NCI-H187 treated with DMSO at 0.1 percent for 48 hours (cell line): ENCODE measurements at places on chromosomes 2 and 18.
A peak's percentile ranks its signal among the peaks of the same experiment; 100 is the strongest.

- no peak for DNase-seq
These were observed 136.5 kb downstream of the UBR3 start for GRCh38 chr2:169963786-169964185.

DNA sequence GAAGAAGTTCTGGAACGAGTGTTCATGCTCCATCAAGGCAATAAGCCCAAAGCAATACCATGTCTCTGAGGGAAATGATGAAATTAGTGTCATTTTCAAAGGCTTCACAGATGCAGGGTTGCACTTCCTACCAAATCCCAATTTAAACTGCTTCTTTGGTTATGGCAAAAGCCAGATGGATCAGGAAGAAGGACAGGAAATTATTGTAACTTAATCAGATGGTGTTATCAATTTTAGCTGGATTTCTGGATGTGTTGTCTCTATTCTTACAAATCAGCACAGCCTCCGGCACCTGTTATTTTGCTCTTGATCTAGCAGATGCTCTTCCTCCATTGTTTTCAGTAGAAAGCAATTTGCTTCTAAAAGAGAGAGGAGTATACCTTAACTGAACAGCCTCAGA lies 693.4 kb downstream of the SOCS6 start:
- no peak for DNase-seq

DNA sequence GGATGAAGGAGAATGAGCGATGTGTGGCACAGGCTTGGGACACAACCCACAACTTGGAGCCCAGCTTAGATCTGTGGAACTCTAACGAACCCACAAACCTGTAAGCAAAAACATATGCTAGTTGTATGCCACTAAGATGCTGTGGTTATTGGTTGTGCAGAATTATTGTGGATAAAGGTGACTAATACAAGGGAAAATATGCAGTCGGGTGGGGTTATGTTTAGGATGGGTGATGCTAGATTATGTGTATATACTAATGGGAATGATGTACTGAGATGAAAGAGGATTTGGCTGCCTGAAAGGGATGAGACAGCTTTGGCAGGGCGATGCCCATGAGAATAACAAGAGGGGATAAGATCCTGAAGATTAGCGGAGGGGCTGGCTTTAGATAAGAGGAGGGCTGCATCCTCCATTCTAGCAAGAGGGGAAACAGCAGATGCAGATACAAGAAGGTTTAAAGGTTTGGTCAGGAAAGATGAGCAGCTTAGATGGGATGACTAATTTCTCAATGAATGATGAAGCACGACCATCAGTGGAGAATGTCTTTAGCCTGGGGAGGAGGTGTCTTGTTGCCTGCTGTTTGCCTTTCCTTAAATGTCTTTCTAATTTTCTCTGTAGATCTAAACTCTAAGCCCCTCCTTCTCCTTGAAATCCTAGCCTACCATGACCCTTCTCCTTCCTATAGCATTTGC lies 49.6 kb downstream of the GALNT14 start:
- DNase-seq: peak; percentile 7

GRCh38 chr2:128377071-128377910 lies 58.6 kb upstream of the HS6ST1 start:
- DNase-seq: no peak

DNA sequence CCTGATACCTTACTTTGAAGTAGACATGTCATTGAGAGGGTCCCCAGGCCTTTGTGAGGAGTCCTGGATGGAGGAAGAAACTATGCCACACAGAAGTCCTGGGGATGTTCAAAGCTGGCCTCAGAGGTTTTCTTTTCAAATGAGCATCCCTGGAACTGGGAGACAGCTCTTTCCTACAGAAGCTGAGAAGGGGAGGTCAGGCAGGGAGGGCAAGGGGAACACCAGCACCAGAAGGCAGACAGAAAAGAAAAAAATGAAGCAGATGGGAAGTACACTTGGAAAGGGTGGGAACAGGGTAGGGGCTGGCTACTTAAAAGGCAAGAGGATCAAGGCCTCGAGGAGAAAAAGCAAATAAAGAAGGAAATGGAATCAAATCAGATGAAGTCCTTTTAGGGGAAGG lies 120.0 kb downstream of the FMNL2 start:
- DNase-seq: no peak

- DNase-seq: no peak
These were observed 194.8 kb downstream of the CD226 start for GRCh38 chr18:69752737-69753380.

GRCh38 chr2:173957517-173957916 lies 7.7 kb downstream of the SP3 start:
- no peak for DNase-seq

- DNase-seq: no peak
These were observed 62.9 kb downstream of the RPL31 start for GRCh38 chr2:101064868-101065549.

DNA sequence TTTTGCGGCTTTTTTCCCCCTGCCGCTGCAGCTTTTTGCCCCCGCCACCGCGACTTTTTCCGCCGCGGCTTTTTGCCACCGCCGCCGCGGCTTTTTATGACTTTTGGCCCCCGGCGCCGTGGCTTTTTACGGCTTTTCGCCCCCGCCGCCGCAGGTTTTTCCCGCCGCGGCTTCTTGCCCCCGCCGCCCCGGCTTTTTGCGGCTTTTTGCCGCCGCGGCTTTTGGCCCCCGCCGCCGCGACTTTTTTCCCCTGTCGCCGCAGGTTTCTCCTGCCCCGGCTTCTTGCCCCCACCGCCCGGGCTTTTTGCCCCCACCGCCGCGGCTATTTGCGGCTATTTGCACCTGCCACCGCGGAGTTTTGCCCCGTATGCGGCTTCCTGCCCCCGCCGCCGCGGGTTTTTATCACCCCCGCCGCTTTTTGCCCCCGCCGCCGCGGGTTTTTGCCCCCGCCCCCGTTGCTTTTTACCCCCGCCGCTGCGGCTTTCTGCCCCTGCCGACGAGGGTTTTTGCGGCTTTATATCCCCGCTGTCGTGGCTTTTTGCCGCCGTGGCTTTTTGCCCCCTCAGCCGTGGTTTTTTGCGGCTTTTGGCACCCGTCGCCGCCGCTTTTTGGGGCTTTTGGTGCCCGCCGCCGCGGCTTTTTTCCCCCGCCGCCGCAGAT lies 2750.9 kb downstream of the RPIA start:
- DNase-seq: no peak

DNA sequence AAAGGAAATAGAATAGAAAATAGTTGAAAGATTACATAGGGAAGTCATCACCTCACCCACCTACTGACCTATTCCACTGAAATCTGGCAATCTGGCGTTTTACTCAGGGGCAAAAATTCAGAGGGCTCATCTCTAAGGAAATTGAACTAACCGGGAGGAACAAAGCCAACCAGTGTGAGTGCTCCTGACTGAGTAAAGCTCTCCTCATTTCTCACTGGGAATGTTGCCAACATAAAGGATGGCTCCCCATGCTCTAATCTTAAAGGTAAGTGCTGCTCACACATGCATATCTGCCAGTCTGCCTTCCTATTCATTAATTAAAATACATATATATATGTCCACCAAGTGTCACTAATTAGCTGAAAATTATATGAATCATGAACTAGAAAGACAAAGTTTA lies 13.5 kb upstream of the DOK6 start:
- no peak for DNase-seq

GRCh38 chr2:98311771-98312545 lies 34.3 kb upstream of the CNGA3 start:
- DNase-seq: no peak

GRCh38 chr2:37797081-37797480 lies 125.6 kb upstream of the CDC42EP3 start:
- DNase-seq: no peak

DNA sequence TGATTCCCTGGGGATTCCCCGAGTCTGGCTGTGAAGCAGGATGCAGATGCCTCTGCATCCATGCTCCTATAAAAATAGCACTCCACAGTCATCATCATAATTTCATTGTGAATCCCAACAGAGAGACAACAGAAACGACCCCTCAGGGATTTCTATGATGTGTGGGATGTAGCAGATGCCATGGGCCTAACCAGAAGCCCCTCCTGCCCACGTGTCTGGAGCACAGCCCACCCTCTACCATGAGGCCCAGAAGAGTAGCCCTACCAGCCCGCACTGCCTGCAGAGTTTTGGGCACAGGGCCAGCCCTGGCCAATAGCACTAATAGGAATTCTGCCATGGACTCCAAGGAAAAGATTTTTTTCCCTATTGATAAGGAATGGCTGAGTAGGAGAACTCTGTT lies 66.6 kb downstream of the GYPC start:
- DNase-seq: no peak

DNA sequence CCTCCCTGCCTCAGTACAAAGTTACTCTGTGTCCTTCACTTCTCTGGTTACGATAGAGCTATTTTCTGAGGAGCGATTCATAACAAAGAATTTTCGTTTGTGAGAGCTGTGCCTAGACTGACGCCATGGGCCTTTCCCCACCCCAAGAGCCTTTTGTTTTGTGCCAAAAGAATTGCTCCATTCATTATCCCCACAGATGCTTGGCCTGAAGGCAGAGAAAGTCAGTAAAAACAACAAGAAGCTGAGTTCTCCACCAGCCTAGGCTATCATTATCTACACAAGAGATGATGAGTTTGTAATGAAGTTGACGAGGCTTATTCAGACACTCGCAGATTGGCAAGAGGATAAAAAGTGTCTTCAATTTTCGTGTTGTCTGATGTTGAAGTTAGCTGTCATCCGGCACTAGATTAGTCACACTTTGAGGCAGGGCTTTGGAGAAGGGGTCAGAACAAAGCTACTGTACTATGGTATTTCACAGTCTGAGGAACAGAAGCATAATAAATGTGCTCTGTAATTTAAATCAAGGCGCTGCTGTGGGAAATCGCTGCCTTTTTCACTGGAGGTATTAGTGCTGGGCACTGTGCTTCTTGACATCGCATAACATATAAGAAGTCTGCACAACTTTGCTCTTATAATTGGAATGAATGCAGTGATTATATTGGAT lies 278.4 kb upstream of the FIGN start:
- no peak for DNase-seq

DNA sequence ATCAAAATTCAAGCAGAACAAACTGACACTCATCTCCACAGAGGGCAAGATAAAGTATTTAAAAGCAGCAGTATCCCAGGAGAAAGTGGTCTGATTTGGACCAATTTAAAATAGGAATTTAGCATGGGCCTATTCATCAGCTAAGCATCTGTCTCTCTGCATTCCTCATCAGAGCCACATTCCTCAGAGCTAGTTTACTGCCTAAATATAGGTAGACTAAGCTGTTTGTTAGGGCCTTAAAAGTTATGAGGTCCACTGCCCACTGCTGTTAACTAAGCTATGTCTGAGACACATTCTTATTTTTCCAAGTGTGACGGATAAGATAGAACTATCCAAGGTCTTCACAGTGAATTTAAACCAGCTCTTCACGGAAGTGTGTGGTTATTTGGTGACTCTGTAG lies 17.6 kb downstream of the NEB start:
- no peak for DNase-seq

DNA sequence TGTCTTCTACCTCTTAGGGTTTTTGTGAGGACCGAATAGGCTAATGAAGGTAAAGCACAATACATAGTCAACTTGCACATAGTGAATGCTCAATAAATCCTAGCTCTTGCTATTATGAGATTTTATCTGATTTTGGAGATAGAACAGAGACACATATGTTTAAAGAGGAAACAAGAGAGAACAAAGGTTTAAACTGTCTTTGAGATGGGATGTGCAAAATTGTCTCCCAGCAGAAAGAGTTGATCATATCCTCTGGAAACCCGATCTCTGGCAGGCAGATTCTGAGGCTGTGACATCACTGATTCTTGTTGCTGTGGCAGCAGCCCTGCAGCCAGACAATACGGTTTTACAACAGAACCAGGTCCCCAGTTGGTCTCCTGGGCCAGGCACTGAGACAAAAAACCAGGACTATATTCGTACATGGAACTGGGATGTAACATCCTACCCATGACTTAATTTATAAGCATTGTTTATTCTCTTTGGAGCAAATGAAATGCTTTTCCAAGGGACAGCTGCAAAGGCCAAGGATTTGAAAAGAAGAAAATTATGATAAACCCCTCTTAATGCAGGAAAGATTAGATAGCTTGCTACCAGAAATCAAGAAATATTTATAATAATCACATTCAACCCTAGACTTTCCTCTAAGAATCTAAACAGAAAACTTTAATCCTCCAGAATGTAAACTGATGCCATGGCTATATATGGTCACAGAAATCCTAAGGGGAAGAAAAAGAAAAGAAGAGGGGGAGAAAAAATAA lies 80.2 kb downstream of the SLC8A1 start:
- no peak for DNase-seq

DNA sequence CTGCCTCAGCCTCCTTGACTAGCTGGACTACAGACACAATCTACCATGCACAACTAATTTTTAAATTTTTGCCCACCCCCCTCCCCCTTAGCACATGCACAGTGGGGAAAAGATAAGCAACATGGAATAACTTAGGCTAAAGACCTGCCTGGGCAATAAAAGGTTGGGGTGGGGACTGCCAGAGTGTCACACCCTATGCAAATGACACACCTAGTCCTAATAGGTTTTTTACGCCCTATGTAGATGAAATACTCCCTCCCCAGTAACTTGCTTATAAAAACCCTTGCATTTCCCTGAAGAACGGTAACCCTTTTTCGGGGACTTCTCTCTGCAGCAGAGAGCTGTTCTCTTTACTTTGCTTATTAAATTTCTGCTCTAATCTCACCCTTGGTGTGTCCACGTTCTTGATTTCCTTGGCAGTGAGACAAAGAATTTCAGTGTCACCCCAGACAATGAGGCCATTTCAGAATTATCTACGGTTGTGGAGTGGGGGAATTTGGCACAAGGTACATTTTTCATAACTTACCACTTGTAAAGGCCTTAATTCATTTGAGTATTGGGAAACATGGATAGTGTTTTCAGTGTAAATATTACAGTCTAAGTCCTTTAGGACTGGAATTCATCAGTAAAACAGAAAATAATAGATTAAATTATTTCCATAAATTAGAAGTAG lies 109.2 kb downstream of the NOL4 start:
- no peak for DNase-seq

DNA sequence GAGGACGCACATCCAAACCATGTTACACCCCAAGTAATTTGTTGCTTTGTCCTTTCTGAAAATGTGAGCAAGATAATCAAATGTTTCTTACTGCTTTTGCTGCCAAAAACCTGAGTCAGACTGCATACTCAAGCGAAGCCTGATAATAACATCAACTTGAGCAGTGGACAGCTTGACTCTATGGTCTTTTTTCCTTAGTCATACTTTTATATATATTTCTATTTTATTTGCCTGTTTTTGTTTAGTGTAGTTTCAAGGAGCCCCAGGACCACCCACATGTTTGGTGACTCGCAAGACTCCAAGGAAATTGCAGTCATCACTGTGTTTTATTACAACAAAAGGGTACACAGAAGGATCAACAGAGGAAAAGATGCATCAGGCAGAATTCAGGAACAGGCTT lies 688.4 kb upstream of the PIK3C3 start:
- no peak for DNase-seq

DNA sequence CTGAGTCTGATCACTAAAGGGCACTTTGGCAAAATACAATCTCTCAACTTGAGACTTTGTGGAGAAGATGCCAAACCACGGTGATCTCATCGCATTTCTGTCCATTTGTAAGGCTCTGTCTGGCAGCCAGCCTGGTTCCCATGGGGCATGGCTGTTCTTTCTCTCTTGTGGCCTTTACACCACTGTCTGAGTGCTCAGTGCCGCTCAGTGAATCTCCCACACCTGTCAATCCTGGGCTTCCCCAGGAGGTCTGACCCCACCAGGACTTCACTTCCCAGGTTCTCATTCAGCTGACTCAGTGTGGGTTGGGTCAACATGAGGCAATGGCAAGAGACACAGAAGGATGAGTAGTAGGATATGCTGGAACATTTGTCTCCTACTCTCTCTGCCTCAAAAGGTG lies 96.8 kb upstream of the TRIB2 start:
- DNase-seq: no peak
